ENCODE measurements at places on chromosomes 3 and 15.

DNA sequence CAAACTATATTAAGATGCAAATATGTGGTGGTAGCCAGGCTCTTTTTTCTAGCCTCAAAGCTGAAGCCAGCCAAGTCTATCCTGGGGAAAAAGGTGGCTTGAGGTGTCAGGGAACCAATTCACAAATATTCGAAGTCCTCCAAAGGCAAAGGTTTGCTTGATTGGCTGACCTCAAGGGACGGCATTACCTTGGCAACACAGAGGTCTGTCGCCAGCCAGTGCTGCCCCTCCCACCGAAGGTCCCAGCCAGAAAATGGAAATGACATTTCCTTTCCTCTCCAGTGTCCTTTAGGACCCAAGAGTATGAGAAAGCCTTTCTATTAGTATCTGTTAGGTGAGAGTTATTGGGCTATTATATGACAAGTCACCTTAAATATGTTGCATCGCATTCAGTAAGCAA lies 96.0 kb upstream of the LIMD1 start:
- DNase-seq = no peak

DNA sequence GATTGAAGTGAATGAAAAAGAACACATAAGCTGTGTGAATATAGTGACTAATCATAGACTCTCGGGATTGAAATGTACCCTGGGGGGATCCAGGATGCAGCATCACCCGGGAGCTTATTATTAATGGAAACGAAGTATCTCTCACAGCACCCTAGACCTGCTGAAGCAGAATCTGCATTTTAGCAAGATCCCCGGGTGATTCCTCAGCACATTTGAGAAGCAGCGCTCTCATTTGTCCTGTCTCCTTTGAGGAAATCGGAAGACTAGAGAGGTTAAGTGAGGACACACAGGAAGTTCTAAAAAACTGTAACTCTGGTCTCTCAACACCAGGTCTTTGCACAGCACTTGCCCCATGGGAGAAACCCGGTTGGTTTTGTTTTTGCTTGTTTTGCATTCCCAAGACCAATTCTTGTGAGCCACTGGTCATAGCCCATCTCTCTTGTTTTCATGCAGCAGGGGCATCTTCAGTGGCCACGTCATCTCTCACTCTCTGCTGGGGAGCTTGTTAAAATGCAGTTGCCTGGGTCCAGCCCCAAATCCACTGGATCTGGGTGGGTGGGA lies 30.2 kb downstream of the ZNF710 start:
- no peak for DNase-seq

DNA sequence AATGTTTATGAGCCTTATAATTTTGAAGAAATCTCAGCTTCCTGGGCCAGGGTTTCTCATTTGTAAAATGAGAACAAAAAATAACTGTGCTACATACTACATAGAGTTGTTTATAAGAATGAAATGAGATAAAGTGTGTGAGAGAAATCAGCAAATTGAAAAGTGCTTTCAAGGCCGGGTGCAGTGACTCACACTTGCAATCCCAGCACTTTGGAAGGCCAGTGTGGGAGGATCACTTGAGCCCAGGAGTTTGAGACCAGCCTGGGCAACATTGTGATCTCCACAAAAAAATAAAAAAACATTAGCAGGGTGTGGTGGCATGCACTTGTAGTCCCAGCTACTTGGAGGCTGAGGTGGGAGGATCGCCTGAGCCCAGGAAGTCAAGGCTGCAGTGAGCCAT lies 22.4 kb downstream of the FOXB1 start:
- no peak for DNase-seq

GRCh38 chr3:126119008-126119675 lies 35.2 kb upstream of the SLC41A3 start:
- no peak for DNase-seq

- no peak for DNase-seq
These were observed 28.8 kb downstream of the CYP8B1 start for GRCh38 chr3:42846685-42847522.

DNA sequence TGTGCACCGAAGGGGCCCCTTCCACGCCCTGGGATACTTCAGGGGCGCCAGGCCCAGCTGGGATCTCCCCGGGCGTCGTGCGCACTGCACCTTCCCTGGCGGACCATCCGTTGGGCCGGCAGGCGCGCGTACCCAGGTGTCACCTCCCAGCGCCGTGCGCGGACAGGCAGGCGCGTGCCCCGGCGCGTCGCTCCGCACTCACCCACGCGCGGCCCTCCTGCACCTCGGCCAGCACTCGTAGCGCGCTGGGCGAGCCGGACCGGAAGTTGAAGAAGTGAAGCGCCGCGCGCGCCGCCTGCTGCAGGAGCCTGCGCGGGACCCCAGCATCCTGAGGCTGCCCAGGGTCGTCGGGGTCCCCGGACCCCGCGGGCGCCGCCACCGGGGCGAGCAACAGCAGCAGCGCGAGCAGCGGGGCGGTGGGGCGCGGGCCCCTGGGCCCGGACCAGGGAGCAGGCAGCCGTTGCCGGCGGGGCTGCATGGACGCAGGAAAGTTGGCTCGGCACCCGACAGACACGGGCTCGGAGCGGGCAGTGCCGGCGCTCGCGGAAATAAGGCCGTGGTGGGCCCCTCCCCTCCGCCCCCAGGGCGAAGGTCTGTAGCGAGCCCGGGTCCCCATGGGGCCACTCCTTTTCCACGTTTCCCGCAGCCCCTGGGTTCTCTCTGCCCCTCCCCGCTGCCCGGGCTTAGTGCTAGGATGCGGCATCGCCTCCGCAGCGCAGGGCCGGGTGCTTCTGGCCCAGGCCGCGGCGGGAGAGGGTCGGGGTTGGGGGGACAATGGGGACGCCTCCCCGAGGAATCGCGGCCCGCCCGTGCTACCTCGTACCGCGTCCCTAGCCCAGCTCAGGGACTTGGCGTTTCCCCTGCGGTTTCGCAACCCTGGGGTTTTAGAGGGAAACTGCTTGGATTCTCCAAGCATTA lies at the start of gene RARRES1:
RARRES1 (minus strand) TSS at position 520 of the 918 bp plus-strand sequence; CDS start at position 478, 42 bp downstream.
- peak; percentile 72 for DNase-seq

DNA sequence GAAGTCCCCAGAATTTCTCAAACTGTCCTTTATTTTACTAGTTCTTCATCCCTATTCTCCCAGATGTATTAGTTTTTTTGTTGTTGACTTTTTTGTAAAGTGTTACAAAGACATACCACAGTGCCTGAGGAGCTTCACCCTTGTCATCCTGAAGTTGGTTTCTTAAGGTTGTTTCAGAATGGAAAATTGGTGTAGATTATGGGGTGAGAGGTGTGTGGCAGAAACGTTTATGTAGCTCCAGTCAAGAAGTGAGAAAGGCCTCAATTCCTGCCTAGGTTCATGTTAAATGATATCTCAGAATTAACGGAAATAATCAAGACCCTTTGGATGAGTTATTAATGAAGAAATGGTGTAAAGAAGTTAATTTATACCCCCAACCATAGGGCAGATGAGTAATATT lies 6.8 kb downstream of the EDEM1 start:
- DNase-seq = no peak

GRCh38 chr3:37653466-37653865 lies 208.2 kb upstream of the CTDSPL start:
- no peak for DNase-seq

- peak; percentile 54 for DNase-seq
These were observed 164.7 kb upstream of the RGMA start for GRCh38 chr15:93253681-93254080.

GRCh38 chr3:33881156-33882064 lies 83.0 kb downstream of the PDCD6IP start:
- DNase-seq = no peak

DNA sequence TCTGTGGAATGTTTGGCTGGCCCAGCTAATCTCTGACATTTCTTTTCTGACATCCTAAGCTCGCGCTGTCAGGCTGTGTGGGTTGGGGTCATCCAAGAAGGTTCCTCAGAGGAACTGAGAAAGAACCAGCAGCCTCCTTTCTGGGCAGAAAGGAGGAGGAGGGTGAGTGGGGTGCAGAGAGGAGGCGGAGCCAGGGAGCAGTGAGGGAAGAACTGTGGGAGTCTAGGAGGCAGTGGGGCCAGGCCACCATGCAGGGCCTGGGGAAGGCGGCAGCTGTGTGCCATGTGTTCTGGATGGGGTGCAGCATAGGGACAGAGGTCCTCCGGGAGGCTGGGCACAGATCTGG lies 5.3 kb downstream of the SEMA7A start:
- DNase-seq = no peak

DNA sequence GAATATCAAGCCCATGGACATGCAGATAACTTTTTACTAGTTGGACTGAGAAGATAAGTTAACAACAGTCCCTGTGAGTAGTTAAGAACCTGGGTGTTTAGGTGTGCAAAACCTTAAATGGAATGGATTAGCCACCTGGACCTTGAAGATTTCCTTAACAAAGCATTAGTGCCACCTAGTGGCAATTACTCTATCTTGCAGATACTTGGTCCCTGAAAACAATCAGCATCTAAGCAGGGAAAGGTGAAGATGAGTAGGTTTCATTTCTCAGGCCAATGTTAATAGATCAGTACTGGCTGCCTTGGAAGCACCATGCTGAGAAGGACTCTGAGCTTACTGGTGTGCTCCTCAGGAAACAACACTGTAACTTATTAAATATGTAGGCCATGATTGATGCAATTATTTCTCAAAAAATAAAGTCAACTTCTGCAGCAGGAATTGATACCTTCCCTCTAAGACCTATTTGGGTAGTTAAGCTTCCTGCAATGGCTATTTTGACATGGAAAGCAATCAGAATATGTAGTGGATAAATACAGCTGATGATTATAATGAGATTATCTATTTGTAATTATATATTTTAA lies 329.4 kb downstream of the TBC1D5 start:
- no peak for DNase-seq

- no peak for DNase-seq
These were observed 87.0 kb upstream of the STT3B start for GRCh38 chr3:31445701-31446100.

- no peak for DNase-seq
These were observed 86.5 kb downstream of the PRICKLE2 start for GRCh38 chr3:64138656-64139375.

GRCh38 chr3:25589783-25590258 lies 74.9 kb downstream of the TOP2B start:
- no peak for DNase-seq

- no peak for DNase-seq
These were observed 1.4 kb upstream of the CHRNA7 start for GRCh38 chr15:32028921-32029320.
